Activated CD8-positive, alpha-beta memory T cell treated with anti-CD3 and anti-CD28 coated beads, Interleukin-2, amount 50 U/mL, for 4 hours (primary cell): ENCODE measurements at places on chromosomes 2 and 18.

DNA sequence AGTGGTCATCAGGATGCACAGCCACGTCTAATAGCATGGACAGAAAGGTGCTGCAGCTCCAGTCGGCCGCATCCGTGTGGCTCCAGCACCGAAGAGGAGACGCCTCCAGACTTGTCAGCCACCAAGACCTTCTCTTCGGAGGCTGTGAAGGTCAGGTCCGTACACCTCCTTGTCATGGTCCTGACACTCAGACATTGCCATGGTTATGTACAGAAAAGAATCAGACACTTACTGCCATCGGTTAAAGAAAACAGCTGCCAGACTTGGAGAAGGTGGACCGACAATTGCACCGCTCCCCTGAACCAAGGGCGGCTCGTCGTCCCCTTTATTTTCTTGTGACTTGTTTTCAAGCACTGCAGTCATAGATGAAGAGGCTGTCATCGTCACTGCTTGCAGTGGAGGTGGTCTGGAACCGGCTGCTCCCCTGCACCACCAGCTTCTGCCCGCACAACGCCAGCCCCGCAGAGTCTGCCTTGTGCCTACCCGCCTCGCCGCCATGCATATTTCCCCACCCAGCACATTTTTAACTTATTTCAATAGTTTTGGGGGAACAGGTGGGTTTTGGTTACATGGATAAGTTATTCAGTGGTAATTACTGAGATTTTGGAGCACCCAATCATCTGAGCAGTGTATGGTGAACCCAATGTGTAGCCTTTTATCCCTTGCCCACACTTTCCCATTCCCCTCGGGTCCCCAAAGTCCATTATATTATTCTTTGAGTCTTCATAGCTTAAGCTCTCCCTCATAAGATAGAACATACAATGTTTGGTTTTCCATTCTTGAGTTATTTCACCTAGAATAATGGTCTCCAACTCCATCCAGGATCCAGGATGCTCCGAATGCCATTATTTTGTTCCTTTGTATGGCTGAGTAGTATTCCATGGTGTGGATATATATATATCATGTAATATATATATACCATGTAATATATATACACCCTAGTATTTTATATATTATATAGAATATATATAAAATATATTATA is 18.1 kb downstream of the FBXO48 start:
- DNase-seq = no peak

DNA sequence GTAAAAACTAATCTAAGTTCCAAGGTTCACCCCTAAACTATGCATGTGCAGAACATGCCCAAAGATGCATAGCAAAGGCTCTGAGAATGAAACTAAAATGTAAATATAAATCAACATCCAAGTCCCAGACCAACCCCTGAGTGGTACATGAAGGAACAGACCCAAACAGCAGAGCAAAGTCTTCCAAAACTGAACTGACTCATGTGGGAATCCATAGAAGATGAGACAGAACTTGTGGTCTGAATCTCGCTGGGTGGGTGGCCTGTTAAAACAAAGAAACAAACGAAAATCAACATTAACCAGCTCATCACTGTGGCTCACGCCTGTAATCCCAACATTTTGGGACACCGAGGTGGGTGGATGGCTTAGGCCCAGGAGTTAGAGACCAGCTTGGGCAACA is 29.5 kb upstream of the ATRAID start:
- no peak for DNase-seq

DNA sequence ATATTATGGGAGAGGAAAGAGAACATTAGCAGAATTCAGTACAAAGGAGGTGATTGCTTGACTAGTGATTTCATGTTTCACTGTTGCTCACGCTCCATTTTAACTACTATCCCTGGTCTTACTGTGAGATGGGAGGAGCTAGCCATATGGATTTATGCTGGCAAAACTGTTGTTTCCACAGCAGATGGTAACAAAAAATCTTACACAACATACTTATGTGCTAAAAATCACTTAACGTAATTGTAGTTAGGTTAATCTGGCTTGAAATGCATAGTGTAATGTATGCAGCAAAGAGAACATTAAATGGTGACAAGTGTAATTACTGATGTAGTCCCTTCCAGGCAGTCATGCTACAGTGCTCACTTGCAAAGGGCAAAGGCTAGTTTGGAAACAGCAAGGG is 155.6 kb upstream of the LYPD1 start:
- no peak for DNase-seq

DNA sequence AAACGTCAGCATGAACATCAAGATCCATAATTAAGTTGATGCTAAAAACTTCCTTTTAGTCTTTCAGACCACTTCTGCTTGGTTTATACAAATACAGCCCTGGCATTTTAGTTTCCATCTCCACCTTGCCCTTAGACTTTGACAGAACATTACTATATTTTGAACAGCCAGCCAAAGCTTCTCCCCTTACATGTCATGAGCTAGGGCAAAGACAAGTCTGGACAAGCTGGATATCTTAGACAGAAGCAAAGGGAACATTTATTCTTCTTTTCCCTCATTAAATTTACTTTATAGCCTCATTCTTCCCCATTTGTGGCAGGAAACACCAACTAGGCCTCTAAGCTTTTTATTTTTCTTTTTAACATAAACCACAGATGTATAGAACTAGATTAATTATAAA is 403.3 kb downstream of the SUCLG1 start:
- no peak for DNase-seq

- DNase-seq = no peak
These were observed 54.9 kb downstream of the SDC1 start for GRCh38 chr2:20169796-20170703.

- no peak for DNase-seq
These were observed 18.6 kb upstream of the PEX13 start for GRCh38 chr2:60998628-60999545.

GRCh38 chr18:44089732-44090131 is 591.0 kb upstream of the SETBP1 start:
- no peak for DNase-seq

- DNase-seq = no peak
These were observed 3.3 kb downstream of the HES6 start for GRCh38 chr2:238236571-238236970.

GRCh38 chr18:63237881-63238692 is 81.5 kb downstream of the BCL2 start:
- no peak for DNase-seq

GRCh38 chr2:124566518-124566970 is 541.5 kb downstream of the CNTNAP5 start:
- DNase-seq = no peak
